Stimulated activated CD4-positive, alpha-beta T cell treated with anti-CD3 and anti-CD28 coated beads, TNF-alpha, amount 100 ng/mL, for 48 hours (primary cell): ENCODE measurements at places on chromosomes 3 and 15.

DNA sequence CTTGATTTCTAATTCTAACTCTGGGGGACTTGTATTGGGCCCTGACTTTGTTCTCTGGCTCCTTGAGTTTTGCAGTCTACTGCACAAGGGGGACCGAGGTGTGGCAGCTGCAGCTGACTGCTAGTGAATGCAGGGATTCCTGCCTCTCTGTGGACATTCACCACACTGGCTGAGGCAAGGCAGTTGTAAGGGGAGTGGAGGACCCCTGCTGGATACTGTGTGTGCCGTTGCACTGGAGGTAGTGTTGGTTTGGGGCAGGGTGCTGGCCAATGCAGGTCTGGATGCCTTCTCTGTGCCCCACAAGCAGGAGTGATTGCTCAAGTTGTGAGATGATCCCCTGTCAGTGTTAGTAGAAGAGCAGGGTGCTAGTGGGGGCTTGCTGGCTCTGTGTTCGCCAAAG, 626.1 kb downstream of the SQOR start:
- no peak for DNase-seq

DNA sequence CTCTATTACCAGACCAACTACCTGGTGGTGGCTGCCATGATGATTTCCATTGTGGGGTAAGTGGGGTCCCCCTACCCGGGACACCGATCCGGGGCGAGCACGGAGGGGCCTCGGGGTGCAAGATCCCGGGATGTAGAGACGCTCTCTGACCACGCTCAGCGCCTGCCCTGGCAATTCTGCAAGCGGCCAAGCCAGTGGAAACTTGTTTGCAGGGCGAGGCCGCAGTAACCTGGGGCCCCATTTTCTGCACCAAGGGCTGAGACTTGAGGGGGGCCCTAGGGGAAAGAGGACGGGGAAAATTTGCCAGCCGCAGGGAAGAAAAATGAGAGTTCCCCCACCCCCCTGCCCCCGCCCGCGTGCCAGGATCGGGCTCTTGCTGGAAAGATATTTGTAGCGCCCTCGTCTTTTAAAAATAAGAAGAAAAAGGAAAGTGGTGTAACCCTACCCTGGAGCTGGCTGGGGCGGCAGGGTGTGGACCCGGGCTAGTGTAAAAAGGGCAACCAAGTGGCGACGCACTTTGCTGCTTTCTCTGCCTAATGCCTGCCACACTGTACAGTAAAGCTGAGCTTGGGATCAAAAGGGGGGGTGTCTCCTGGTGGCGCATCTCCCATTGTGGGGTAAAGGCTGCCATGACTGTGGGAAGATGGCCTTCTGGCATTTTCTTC, 563 bp downstream of the ARL6IP5 start:
- DNase-seq: no peak

GRCh38 chr15:94691169-94691568, 459.8 kb downstream of the MCTP2 start:
- DNase-seq: no peak

DNA sequence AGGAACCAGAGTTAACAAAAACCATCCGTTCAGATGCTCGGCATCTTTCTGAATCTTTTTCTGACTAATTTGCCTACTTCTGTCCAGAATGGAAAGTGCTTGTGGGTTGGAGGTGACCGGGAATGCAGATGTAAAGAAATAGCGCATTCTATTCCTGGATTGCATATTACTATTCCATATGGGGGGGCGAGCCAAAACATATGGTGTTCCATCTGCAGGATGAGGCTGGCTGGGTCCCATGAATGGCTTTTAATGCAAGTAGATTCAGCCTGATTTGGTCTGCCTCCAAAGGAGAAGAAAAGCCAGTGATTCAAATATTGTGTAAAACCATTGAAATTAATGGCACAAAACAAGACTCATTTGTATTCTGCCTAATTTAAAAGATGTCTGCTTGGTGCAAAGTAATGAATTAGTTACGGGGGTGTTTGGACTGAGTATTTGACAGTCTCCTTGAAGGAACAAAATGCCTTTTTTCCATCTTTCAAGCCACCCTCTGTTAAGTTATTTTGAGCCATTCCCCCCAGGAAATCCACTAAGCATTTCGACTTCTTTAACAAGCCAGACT, 99.0 kb downstream of the ST8SIA2 start:
- DNase-seq: no peak

DNA sequence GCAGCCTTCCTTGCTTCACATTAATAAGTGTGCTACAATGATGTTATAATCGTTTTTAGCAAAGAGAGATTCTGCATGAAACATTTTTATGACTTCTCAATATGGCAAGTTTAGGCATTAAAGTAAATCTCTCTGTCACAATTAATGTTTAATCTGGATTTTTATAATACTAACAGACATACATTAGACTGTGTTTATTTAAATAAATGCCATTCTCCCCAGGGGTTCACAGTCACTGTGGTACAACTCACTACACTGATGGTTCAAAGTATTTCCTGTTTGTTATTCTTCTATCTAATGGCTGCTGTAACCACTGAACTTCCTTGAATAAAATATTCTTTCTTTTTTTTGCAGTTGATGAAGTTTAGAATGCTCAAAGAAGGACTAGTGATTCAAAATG, 59.0 kb downstream of the SLC12A1 start:
- DNase-seq: no peak

- DNase-seq: no peak
These were observed 960 bp upstream of the KLF13 start for GRCh38 chr15:31325595-31326155.

DNA sequence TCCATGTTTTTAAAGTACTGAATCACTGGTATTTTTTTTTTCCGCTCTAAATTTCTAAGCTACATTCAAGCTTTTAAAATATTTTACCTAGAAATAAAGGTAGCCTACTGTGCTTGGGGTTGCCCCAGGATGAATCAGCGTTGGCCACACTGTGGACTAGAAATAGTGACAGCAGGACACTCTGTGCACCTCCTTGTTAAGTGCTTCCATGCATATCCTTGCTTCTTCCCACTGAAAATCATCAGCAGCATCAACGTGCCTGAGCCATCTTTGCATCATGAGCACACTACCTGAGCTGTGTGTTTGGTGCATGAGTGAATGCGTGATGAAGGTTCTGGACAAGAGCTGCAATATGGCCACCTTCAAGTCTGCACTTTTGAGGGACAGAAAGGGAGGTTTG, 142.0 kb upstream of the SLC2A2 start:
- no peak for DNase-seq

- DNase-seq: no peak
These were observed 42.2 kb downstream of the RIOX2 start for GRCh38 chr3:97930018-97930417.

DNA sequence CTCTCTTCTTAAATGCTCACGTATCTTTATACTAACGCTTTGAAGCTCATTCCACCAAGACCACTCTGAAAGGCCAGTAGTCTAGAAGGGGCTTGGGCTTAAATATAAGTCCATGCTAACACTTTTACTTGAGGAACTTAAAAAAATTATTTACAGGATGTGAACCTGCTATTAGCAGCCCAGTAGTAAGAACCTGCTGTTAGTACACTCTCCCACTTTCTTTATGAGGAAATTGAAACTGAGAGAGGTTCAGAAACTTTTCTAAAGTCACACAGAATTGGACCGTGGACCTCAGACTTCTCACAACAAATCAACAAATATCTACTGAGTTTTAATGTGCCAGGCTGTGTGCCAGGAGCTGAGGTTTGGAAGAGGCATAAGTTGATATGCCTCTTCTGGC, 53.4 kb downstream of the SYNPR start:
- no peak for DNase-seq

- no peak for DNase-seq
These were observed 12.8 kb upstream of the PLAAT1 start for GRCh38 chr3:193228206-193228605.

GRCh38 chr3:41716471-41716870, 245.4 kb downstream of the ULK4 start:
- no peak for DNase-seq

- DNase-seq: no peak
These were observed 40.3 kb downstream of the EDEM1 start for GRCh38 chr3:5227812-5228211.

GRCh38 chr3:2477620-2478019, 379.0 kb downstream of the CNTN4 start:
- no peak for DNase-seq

GRCh38 chr3:62954580-62954979, 79.4 kb upstream of the CADPS start:
- DNase-seq: no peak

GRCh38 chr3:46646700-46647099, 34.4 kb downstream of the FAM240A start:
- no peak for DNase-seq

GRCh38 chr3:180408654-180409053, 193.3 kb upstream of the TTC14 start:
- DNase-seq: no peak

DNA sequence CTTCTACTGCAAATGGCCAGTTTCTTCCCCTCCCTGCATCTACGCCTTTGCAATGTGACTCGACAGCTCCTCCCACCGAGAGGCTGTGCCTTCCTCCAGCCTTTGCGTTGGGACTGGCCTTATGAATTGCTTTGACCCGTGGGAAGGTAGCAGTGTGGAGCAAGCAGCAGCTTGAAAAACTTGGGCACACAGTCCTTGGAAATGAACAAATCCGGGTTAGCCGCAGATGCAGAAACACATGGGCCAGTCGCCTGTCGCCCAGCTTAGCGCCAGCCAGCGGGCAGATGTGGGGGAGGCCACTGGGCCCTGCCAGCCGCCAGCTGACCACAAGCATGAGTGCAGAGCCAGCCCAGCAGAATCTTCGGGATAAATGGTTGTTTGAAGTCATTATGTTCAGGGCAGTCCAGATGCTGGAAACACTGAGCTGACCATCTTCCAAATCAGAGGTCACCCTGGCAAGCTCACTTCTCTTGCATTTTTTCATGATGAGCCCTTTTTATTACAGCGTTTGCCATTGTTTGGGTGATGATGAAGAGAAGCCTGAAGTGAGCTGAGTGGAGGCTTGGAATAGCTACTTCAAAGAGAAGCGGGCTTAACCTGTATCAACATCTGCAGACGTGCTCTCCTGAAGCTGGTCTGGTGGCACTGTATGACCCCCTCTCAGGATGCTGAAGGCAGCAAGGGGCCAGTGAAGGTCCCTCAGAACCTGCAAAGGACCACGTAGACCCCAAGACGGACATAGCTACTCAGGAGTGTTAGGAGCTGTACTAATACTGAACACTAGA, 9.8 kb downstream of the SELENOS start:
- DNase-seq: no peak

- DNase-seq: no peak
These were observed 46.2 kb upstream of the NR2C2 start for GRCh38 chr3:14900881-14901873.

- DNase-seq: no peak
These were observed 37.9 kb downstream of the MYO5C start for GRCh38 chr15:52257734-52258062.
